ENCODE measurements at places on chromosomes 6 and 20.
A peak's percentile ranks its signal among the peaks of the same experiment; 100 is the strongest.

DNA sequence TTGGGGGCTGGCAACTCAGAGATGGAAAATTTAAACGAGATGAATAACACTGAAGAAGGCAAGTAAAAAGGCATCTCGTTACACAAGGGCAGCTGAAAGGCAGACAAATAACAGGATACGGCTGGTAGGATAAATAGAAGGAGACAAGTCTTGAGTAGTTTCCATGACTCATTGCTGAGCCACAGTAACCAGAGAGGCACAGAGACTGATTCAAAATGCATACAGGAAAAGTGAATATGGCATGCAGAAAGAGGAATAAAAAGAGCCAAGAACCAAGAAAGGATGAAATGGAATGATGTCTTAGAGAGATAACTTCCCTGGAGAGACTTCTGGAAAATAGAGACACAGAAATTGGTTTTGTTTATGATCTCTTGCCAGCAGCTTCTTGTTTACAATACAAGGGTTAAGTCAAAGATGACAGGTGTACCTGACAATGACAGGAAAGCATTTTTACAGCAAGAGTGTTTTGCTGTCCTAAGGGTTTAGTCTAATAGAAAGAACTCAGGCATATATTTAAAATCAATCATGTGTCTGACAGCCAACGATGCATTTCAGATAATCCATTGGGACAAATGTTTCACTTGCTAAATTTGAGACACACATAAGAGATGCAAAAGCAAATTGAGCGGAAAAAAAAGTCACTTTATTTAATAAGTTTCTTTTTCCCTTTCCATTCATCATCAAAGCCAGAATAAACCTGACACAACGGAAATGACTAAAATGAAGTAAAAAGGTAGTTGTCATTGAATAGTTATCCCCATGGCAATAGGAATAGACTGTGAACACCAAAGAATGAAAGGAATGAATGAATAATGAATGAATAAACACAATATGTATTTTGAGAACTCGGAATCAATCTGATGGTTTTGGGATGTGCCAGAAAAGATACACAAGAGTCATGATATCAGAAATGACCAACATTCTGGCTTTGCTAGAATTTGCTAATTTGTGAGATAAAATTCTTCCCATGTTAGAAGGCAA lies 68.0 kb upstream of the KCNQ5 start:
- no peak for DNase-seq

- no peak for DNase-seq
Observed at GRCh38 chr6:121726596-121726995, 291.1 kb downstream of the GJA1 start.

DNA sequence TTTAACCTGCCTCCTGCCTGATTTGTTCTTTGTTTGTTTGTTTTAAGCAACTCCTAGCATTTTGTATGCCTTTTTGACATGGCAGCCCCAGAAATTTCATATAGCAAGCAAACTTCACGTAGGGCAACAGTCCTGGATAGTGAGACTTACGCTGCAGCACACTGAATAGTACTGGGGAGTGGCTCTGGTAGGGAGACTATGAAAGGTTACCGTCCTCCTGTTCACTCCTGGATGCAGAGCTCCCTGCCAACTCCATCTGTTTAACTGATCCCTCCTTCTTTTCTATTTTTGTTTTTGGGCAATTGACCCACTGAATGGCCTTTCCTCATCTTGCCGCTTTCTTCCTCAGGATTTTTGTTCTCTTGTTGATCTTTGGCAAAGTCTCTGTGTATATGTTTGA lies 44.5 kb upstream of the BMP6 start:
- no peak for DNase-seq

DNA sequence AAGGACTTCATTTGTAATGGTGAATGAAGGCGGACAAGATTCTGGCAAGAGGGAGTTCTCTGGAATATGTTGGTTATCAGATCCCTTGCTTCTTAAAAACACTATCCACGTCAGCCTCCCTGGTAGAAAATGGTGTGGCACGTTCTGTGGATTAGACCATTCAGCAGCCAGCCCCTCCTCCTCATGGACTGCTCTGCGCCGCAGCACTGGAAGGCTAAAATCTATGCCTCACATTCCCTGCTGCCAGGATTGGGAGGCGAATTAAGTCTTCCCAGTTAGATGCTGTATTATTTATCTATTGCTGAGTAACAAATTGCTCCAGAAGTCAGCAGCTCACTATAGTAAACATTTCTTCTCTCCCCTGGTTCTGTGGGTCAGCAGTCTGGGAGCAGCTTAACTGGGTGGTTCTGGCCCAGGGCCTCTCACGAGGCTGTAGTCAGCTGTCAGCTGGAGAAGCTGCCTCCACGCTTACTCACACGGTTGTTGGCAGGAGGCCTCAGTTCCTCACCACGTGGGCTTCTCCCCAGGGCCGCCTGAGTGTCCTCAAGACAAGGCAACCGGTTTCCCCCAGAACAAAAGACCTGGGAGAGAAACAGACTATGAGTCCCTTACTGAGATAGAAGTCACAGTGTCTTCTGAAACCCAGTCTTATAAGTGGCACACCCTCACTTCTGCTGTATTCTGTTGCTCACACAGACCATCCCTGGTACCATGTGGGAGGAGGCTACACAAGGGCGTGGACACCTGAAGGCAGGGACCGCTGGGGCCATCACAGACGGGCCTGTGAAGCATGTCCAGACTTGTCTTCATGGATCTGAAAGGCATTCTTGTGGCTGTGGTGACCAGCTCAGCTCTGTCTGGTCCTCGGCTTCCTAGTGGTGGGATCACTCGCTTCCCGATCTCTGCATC lies 101.0 kb downstream of the NRN1 start:
- no peak for DNase-seq

DNA sequence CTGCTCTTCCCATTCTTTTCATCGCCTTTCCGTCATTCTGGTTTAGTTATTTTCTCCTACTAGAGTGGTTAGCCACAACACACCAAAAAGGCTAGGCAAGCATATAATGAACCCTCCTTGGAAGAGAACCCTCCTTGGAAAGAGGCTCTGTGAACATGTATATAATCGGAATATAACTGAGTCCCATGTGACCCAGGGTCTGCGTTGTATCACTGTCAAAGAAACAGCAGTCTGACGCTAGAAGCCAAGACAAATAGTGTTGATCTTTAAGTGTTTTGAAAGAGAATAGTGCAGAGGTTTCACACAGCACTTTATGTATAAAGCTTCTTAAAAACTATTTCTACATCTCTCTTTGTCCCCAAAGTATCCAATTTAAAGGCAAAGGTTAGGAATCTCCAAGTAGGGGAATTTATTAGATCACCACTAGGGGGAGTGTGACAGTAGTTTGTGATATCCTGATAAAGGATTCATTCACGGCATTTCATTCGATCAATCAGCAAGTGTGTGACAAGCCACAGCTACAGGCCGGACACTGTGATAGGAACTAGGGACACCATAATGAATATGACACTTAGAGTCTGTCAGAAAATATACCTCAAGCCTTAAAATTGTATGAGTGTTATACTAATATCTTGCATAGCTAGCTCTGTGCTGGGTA lies 395.3 kb downstream of the CD109 start:
- no peak for DNase-seq

DNA sequence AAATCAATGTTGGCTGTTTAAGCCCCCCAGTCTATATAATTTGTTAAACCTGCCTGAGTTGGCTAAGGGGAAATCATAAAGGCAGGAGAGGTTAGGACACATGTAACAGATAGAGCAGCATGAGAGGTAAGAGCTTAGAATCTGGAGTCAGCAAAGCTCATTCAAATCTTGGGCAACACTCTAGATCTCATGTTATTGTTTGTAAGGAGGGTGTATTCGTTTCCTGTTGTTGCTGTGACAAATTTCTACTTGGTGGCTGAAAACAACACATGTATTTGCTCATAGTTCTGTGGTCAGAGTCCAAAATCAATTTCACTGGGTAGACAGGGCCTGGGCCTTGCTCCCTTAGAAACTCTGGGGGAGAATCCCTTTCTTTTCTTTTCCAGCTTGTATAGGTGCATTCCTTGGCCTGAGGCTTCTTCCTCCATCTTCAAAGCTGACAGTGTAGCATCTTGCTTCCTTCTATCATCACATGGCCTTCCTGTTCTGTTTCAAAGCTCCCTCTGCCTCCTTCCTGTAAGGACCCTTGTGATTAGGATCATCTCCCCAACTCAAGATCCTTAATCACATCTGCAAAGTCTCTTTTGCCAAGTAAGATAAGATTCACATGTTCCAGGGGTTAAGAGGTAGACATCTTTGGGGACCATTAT lies 4.4 kb downstream of the LY86 start:
- no peak for DNase-seq

DNA sequence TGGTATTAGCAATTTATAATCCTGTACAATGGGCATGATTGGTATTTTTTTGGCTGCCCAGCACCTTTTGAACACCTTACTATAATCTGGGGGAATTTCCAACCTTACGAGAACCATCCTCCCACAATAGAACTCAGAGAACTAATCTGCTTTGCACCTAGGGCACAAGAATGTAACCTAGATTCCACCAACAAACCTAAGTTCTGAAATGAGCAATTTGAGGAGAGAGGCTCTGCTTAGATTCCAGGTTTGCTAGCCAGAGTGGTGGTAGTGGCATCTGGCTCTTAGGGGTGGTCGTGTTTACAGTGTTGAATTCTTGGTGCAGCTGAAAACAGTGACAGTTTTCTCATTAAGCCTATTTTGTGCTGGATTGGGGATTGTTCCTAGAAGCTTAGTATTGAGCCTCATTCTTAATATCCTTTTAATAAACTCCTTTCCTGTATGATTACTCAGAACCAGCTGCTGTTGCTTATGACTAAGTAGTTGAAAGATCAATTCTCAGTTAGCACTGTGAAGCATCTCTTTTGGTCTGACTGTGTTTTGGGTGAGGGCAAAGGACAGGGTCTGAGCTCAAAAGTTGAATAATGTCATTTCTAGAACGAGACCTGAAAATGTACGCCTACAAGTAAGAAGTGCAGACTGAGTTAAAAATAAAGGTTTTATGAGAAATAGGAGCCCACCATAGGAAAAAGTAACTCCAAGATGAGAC lies 385.6 kb downstream of the CDKAL1 start:
- DNase-seq, result no peak

- DNase-seq, result no peak
Observed at GRCh38 chr20:1287787-1288569, 21.9 kb downstream of the SNPH start.

DNA sequence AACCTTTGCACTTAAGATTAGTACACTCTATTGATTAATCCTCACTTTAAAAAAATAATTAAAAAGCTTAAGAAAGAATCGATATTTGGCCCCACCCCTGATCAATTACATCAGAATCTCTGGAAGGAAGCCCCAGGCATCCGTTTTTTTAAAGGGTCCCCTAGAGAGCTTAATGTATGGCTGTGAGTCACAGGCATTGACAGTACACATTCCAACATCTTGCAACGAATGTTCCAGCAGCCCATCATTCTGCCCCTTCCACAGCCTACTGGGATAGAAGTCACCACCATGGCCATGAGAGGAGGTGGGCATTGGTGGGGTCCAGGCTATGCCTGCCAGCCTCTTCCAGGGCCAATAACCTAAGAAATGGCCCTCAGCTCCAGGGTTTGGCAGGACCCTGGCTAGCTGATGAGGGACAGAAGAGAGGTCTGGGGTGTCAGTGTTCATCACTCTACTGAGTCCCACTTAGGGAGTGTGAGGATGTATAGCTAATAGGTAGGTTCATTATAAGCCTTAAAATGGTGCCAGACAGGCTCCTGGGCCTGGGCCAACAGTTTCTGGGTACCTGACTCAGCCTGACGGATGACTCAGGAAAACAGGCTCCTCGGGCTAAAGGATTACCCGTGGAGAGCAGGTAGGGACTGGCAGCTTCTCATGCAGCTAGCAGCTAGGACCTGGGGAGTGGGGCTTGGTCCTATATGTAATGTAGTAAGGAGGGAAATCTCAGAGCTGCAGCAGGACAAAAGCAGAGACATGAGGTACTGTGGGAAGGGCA lies 40.4 kb downstream of the MDGA1 start:
- DNase-seq, result no peak

- DNase-seq, result no peak
Observed at GRCh38 chr6:13026557-13026956, 301.8 kb downstream of the TBC1D7 start.

GRCh38 chr6:110317189-110317588 lies 41.0 kb downstream of the METTL24 start:
- DNase-seq, result no peak

DNA sequence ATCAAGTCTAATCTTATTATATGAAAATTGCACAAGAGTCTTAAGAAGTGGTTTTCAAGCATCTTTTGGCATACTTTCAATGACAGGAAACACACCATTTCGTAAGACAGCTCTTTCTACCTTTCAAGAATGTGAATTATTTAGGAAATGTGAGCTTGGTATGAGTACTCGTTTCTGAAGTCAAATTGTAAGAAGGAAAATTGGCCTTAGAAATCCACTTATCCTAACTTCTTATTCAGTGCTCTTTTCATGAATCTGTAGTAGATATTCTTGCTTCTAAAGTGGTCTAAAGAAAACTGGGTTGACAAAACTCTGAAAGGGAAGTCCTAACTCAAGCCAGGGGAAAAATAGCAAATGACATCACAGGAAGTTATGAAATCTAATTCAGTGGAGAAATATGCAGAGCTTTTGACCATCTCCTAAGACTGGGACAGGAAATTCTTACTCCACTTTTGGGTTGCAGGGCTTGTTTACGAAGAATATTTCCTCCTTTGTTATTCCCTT lies 38.5 kb upstream of the OGFRL1 start:
- no peak for DNase-seq

DNA sequence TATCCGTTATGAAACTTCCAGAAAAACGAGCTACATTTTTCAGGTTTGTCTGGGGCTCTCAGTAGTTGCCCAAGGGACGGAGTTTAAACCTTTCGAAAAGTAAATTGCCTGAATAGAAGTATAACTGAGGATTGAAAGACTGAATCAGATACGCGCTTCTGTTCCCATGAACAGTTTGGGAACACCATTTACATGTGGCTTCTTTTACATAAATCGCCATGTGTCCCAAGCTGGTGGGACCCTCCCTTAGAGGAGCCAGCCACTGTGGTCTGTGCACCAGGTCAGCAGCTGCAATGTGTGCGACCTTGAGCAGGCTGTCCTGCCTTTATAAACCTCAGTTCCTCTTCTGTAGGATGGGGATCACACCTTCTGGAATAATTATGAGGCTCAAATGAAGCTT lies 11.0 kb downstream of the ENTPD6 start:
- no peak for DNase-seq

GRCh38 chr6:95128947-95129346 lies 448.4 kb upstream of the MANEA start:
- no peak for DNase-seq

GRCh38 chr20:44398335-44398734 lies 42.8 kb downstream of the HNF4A start:
- no peak for DNase-seq

- DNase-seq, result no peak
Observed at GRCh38 chr20:45911486-45912343, at the start of gene PLTP. TSS of gene PLTP (minus strand) at chr20:45912155. CDS start at chr20:45911452, 703 bp downstream.

- DNase-seq, result peak; percentile 46
Observed at GRCh38 chr6:33419580-33420490, at the start of gene SYNGAP1. TSS of gene SYNGAP1 (plus strand) at chr6:33420065. CDS start at chr6:33420265, 200 bp downstream.
